ENCODE measurements at places on chromosomes 3 and 15.

- DNase-seq: no peak
These were observed 75.1 kb downstream of the DOCK3 start for GRCh38 chr3:50749822-50750221.

DNA sequence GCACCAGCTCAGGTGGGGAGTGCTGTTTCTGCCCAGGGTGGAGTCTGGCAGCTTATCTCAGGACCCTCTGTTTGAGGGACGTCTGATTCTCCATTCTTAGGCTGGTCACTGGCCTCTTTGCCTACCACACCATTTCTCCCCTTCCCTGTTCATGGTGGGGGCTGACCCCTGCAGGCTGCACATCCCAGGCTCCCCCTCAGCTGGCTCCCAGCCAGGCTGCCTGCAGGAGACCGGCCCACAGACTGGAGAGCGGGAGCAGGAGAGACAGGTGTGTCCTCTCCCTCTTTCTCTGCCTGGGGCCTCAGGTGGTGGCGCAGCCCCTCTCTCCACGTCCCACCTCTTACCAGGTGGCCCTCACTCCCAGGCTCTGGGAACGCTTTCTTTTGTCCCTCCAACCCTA is 60.8 kb downstream of the RAB11A start:
- DNase-seq: no peak

- DNase-seq: no peak
These were observed 20.2 kb downstream of the ST6GAL1 start for GRCh38 chr3:186950402-186951093.

DNA sequence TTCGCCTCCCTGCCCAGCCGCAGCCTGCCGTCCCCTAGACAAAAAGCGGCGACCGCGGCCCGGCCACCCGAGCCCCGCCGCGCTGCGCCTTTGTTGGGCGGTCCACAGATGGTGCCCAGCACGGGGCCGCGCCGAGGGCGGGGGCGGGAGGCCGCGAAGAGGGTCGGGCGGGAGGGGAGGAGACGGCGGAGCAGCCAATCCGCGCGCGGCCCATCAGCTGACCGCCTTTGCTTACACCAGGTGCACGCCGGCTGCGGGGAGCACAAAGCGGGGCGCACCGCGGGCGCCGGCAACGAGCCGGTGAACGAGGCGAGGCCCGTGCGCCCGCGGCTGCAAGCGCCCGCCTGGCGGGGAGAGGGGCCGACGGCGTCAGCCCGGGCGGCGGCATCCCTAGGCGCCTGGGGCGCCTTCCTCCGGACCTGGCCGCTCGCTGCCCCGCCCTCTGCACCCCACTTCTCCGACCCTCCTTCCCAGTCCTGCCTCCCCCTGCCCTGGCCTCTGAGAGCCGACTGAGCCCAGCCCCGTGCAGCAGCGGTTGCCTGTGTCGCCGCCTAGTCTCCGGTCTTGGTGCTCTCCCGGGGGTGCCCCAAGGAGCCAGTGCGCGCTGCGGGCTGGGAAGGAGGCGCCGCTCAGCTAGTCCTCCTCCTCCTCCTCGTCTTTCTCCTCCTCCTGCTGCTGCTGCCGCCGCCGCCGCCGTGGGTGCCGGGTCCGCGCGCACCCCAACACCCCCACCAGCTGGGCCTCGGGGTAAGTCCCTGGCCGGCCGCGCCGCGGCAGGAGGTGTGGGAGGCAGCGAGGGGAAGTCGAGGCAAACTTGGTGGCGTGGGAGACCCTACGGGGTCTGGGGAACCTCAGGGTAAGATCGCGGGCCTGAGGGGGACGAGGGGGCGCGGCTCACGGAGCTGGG is at the start of gene LRRN1:
LRRN1 (plus strand) TSS at position 259 of the 907 bp plus-strand sequence. CDS start 45,211 bp downstream, outside the sequence.
- DNase-seq: peak; percentile 90

DNA sequence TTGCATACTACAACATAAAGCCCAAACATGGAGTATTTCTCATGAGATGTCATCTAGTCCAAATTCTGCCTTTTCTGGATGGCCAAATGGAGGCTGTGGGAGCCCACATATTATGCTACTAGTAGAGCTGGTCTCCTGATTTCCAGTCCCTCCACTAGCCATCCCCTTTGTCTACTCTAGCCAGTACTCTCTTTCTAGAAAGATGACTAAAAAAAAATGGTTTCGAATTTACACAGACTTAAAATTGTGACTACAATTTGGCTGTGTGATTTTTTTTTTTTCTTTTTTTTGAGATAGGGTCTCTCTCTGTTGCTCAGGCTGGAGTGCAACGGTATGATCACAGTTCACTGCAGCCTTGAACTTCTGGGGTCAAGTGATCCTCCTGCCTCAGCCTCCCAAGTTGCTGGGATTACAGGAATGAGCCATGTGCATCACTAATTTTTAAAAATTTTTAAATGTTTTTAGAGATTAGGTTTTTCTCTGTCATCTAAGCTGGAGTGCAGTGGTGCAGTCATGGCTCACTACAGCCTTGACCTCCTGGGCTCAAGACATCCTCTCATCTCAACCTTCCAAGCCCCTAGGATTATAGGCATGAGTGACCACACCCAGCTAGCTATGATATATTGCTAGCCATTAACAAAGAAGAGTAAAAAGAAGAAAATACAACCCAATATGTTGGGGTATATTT is 273.9 kb downstream of the ADAMTSL3 start:
- no peak for DNase-seq

- no peak for DNase-seq
These were observed 281.7 kb downstream of the XXYLT1 start for GRCh38 chr3:194989241-194989640.

DNA sequence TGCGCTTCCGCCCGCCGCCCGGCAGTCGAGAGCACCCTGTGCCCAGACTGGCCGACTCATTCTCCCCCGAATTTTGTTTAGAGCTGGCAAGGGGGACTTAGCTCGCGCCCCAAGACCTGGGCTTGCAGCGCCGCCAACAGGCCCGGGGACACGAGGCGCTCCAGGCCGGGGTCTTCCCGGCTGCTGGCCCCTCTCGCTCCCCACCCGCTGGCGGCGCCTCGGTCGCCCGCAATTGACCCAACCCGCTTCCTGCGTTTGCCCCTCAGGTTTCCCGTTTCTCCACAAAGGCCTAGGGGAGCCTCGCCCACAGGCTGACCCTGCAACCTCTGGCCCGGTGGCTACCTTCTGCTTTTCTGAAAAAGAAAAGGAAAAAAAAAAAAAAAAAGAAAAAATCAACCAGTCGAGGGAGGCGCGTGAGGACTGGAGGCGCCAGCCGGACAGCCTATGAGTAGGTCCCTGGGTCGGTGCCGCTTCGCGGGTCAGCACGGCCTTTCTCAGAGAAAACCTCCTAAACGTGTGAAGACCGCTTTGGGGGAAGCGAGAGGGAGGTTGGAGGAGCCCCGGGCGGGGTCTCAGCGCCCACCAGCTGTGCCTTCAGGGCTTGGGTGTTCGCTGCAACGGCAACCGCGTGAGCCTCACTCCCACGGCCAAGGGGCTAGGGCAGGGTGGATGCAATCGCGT is 7.2 kb downstream of the FOXL2 start:
- no peak for DNase-seq

DNA sequence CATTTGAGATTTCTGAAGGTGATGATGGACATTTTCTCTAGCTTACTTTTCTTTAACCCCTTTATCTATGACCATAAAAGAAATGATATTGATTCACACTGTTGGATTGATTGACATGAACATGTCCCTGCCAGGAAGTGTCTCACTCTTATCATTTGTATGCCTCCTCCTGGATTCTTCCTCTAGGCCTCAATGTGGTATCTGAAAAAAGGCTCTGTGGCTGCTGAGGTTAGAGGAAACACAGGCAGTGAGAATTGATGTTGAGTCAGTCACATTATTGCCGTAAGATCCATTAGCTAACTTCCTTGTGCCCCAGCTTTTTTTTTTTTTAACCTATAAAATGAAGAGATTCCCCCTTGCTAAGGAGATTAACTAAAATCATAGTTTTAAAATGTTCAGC is 8.0 kb upstream of the THRB start:
- no peak for DNase-seq

DNA sequence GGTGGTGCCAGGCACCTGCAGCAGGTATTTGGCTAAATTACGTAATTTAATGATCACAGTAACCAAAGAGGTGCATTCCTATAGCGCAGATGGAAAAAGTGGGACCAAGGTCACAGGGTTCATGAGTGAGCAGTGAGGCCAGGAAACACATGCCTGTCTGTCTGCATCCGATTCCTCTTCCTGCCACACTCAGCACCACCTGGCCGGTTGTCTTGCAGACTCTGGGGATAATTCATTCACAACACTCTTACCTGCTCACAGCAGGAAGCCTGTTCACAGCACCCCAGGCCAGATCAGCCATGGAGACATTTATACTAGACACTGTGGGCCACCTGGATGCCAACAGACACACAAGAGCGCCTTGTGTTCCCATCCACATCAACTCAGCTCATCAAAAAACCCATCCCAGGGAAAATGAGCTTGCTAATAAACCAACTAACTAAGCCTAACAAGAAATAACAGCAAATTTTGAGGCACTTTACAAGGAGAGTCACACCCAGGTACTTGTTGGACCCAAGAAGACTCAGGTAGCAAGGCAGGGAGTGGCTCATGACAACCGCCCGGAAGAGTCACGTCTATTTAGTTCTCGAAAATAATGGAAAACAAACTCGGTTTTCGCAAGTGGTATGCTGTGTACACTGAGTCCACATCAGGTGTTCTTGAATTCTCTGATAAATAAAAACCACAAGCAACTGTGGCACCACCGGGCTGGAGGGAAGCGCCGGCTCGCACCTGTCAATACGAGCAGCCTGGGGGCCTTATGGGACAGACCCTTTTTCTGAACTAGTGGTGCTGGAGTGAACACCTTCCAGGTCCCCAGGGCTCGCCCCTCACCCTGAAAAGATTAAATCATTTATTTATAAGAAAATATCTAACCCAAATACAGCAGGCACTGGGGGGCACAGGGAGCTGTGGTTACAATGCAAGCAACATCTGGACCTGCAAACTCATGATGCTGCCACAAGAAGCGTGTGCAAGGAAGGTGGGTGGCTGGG is 40.5 kb downstream of the FAM174B start:
- no peak for DNase-seq
